ENCODE measurements at places on chromosomes 5 and 9. TPM values are rescaled to one million over a fixed set of nuclear protein-coding genes. Genes with fewer than 3 reads are reported as not detected.
A peak's percentile ranks its signal among the peaks of the same experiment; 100 is the strongest.

DNA sequence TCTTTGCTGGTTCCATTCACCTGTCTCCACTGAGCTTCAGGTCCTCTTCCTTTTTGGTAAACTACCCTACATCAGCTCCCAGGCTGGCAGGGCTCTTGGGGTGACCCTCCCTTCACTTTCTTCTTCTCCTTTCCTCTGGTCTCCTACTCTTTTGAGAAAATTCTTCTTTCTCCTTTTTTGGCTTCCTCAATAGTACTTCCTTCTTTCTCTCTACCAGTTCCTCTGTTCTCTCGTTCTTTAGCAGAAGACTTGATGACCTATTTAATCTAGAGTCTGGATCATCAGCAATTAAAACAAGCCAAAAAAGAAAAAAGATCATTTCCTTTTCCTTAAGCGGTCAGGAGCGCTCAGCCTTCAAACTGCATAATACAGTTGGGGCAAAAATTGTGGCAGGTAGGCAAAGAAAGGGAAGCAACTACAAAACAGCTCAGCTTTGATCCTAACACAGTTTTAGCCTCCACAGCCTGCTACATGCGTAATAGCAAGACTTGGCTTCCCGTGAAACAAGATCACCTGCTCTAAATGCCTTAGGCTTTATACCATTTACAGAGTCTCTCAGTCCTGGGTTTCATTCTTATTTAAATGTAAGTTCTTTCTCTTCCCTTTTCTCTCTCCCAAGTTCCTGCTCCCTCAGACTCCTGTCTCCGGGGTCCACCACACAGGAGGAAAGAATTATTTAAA is 14.0 kb upstream of the GSN start:
- DNase-seq = no peak

GRCh38 chr9:77748214-77748772 is 100.2 kb upstream of the GNA14 start:
- DNase-seq = no peak

DNA sequence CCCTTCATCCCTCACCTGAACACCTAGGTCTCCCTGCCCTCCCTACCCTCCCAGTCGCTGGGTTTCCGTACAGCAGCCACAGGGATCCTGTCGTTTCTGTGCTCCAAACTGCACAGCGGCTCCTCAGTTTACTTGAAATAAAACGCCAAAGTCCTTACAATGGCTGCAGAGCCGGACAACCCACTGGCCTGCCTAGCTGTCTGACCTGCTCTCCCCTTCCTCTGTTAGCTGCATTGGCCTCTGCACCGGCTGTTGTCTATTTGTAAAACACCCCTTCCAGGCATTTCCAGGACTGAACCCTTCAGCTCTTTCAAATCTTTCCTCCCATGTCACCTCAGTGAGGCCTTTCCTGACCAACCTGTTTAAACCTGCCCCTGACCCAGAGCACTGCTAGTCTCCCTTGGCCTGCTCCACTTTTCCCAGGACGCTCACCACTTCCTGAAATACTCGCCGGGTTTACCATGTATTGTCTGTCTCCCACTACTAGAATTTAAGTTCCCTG is 9.1 kb upstream of the MGAT1 start:
- DNase-seq = peak; percentile 58

DNA sequence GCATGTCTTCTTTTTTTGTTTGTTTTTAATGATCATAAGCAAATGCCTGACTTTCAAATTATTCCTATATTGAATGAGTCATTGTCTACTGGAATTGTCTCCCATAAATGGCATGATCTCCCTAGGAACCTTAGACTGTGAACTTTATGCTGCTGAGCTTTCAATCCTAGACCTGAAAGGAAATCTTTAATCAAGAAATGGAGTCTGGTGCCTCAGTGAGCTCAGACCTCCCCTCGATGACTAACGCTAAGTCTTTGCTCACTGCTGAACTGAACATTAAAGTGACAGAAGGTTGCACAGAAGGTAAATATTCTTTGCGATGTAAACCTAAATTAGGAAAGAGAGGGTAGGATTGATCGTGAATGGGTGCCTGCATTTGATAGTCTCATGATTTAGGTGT is 745.2 kb upstream of the WWC1 start:
- no peak for DNase-seq

GRCh38 chr9:107711542-107711941 is 222.0 kb upstream of the KLF4 start:
- DNase-seq = no peak

- peak; percentile 74 for DNase-seq
These were observed 511 bp downstream of the ARL15 start for GRCh38 chr5:54309691-54310432.

GRCh38 chr5:76787237-76787636 is 31.6 kb upstream of the F2RL1 start:
- peak; percentile 15 for DNase-seq

DNA sequence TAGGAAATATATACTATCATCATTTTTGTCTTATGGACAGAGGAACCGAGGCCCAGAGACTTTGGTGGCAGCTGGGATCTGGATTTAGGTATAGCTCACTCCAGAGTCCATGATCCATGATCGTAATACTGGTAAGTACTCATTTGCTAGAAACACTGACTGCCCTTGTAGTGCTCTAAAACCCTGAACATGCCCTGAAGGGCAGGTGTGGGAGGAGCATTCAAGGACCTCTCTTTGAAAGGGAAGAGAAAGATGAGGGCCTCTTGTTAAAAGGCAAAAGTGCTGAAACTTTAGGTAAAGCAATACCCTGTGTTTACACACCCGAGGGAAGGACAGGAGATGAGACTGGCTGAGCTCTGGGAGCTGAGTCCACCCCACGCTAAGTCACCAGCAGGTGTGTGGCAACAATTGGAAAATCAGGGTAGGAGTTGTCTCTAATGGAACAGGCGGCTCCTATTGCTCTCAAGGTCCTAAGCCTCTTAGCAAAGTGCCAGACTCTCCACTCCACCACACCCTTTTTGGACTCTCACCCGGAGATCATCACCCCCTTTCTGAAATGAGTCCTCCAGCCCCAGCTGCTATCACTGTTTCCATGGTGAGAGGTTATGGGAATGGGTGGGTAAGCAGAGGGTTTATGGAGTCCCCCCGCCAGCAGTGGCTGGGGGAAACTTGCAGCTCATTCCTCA is 34.8 kb downstream of the TRPC7 start:
- DNase-seq = no peak

GRCh38 chr5:108749128-108749861 is 1.6 kb downstream of the FER start:
- DNase-seq = no peak

DNA sequence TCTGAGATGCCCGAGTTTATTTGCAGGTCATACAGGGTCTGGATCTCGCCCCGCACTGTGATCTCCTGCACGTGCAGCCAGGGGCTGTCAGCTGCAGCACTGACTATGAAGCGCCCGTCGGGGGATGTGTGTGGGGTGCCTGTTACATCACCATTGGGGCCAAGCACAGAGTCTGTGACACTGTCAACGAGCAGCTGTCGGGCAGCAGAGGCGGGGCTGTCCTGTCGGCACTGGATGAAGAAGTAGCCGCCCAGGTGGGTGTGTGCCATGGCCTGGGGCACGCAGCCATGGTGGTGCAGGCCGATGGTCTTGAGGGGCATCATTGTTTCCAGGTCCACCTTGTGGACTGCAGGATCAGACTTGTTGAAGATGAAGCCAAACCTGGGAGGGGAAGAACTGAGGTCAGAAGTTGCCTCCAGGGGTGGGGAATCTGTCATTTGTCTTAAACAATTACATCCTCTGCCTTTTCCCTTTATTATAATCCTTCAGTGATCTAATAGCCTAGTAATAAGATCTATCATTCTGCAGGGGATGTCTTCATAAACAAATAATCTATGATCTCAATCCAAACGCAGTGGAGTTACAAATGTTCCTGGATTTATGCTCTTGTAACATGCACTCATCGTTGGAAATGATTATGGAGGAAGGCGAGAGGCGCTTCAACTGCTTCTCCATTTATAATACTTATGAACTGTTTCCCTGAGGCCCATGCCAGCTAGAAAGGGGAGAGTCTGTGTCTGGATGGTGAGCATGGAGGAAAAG is 147.8 kb downstream of the HSPA4 start:
- no peak for DNase-seq

DNA sequence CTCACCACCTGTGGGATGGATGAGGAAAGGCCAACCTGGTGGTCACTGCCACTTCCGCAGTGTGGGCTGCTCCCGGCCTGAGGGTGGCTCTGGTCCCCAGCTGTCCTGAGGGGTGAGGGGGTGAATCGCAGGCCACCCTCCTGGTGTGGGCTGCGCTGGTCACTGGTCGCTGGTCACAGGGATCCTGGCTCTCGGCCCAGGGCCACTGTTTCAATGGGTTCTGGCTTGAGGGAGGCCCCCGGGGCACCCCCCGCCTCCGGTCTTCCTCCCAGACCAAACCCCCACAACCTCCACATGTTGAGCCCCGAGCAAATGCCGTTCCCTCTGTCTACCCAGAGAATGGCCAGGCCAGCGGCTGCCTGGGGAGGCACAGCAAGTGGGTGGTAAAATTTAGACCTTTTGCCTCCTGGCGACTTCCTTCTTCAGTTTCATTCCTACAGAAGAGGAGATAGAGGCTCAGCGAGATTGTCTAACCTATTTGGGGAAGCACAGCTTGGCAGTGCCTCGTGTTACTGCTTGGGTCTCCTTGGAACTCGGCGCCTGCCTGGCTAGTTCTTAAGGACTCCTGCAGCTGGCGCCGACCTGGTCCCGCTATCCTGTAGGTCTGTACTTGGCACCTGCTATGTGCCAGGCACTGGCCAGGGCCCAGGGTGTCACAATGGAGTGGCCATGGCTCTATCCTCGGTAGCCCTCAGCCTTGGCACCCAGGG is 48.2 kb downstream of the RXRA start:
- no peak for DNase-seq

DNA sequence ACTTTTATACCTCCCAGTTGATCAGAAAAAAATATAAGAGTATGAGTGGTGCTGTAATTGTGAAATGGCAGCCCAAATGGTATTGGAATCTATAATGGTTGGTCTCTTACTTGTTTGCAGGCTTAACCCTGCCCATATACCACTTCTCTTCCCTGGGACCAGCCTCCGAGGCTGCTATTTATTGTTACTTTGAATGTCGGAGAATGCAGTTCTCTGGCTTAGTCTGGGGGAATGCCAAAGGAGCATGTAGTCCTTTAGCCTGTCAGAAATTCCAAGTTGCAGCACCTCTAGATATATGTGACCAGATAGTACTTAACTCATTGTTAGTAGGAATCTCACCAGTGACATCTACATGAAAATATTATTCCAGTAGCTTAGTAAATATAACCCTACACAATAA is 47.5 kb downstream of the SLC44A1 start:
- no peak for DNase-seq

GRCh38 chr5:38757451-38758245 is 88.2 kb upstream of the OSMR start:
- no peak for DNase-seq

DNA sequence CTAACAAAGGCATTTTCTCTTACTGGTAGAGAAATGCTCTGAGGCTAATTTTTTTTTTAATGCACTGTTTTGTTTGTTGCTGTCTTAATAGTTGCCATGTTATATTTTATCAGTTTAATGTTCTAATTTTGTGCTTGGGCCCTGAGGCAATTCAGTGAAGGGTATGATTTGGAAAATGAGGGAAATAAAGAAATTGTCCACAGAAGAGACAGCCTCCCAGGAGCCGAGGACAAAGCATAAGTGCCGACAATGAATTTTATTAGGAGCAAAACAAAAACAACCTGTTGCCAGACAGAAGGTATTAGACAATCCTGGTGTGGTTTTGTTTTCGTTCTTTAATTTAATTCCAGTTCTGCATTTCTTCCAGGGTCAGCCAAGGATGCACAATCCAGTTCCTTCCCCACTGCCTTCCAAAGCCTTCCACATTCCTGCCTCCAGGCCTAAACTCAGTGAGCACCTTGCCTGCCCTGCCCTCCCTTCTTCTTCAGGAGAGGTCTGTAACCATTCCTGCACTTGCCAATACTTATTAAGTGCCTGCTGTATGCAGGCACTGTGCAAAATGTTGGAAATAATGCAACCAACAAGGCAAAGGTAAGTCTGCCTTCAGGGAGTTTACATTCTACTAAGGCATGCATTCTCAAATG is 4.3 kb upstream of the TCOF1 start:
- DNase-seq = no peak

- DNase-seq = no peak
These were observed 56.1 kb upstream of the CKMT2 start for GRCh38 chr5:81177061-81177460.

DNA sequence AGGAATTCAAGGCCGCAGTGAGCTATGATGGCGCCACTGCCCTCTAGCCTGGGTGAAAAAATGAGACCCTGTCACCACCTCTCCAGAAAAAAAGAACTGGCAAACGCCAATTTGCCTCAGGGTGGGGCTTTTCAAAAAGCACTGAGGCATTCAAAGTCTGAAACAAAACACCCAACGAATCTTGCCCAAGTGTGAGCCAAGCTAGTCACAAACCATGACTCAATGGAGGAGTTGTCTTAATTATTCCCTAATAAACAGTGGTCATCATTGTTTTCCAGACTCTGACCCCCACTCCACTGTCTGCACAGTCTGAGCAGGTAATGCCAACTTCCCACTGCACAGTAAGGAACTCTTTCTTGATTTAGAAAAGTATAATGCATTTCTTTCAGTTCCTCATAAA is 16.8 kb downstream of the FRMD3 start:
- DNase-seq = no peak

GRCh38 chr9:15231788-15232635 is 75.0 kb downstream of the TTC39B start:
- DNase-seq = no peak

DNA sequence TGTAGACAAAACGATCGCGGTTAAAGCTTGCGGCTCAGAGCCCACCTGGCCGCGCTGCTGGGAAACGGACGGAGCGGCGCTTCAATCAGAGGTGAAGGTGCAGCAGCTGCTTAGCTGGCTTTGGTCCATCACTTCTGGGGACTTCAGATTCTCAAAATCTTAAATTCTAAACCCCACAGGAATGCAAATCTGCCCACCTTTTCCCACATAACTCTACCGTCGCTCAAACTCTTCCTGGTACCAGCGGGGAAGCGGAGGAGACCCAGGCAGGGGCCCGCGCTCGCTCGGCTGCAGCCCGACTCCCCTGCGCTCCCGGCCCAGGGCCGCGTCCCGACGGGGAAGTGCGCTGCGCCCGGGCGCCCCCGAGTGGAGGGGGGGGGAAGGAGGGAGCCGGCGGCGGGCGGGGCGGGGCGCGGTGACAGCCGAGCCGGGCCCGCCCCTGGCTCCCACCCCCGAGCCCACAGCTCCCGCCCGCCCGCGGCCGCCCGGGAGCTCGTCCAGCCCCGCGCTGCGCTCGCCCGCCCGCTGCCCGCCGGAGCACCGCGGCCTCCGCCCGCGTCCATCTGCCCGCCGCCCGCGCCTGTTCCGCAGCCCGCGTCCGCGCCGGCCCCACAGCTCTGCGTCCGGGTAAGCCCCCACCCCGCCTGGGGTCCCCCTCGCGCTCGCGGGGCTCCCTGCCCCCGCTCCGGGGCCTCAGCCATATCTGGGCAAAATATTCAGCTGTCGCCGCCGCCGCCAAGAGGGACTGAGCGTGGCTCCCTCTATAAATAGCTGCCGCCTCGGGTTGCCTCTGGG is at the start of gene TMOD1:
Gene TMOD1 (plus strand): TSS at position 490 of the 795 bp plus-strand sequence. CDS start 22,523 bp downstream, outside the sequence.
- DNase-seq = peak; percentile 41

SH3RF2 gene
- polyA plus RNA-seq = 1.3 TPM

ANKRD34B gene
- not detected for polyA plus RNA-seq

ANKRD31 gene
- 0.17 TPM for polyA plus RNA-seq

EGFLAM gene
- 5.9 TPM for polyA plus RNA-seq

RECK gene
- polyA plus RNA-seq = 4.5 TPM

CBY3 gene
- polyA plus RNA-seq = not detected

HSPB3 gene
- polyA plus RNA-seq = not detected

EFNA5 gene
- polyA plus RNA-seq = 5.9 TPM

CENPK gene
- polyA plus RNA-seq = not detected

GABRG2 gene
- not detected for polyA plus RNA-seq

C9 gene
- polyA plus RNA-seq = 1.5 TPM
